Lung (tissue), 17 donors: ENCODE measurements at places on chromosomes 12 and 14. TPM values are rescaled to one million over a fixed set of nuclear protein-coding genes. Genes with fewer than 3 reads are reported as not detected.

PTCSC3 gene
- total RNA-seq: 0.64 TPM

SERPINA10 gene
- not detected for total RNA-seq

MYF6 gene
- not detected for total RNA-seq

- no peak for DNase-seq
- no peaks in the 10 kb centered on the region for H3K27me3 ChIP-seq
- H3K4me3 ChIP-seq: no peak overlapping the region
- no peaks in the 10 kb centered on the region for H3K4me1 ChIP-seq
- H3K27ac ChIP-seq: no peak overlapping the region
These were observed 50.2 kb upstream of the ELK3 start for GRCh38 chr12:96143827-96144565.

DNA sequence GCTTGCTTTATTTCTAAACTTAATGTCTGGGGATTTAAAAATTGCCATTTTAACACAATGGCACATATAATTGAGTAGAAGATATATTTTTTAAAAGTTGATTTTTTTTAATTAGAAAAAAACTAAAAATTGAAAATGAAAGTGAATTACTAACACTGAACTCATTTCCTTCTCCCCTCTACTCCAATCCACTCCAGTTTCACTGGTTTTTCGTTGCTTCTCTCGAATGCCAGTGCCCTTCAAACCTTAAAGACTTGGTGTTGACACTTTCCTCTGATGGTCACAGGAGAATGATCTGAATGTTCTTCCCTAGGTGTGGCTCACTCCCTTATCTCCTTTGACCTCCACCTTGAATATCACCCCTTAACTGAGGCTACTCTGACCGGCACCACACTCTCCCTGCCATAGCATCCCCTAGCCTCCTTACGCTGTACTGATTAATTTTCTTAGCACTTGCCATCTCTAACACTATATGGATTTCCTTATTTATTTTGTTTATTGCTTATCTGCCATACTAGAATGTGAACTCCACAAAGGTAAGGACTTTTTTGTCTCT, 107.1 kb downstream of the LIN7A start:
- H3K4me1 ChIP-seq: peaks cover 1% of the 10 kb centered on the region
- H3K27me3 ChIP-seq: no peaks in the 10 kb centered on the region
- H3K4me3 ChIP-seq: no peak overlapping the region
- H3K36me3 ChIP-seq: no peaks in the 10 kb centered on the region
- H3K27ac ChIP-seq: no peak overlapping the region

GRCh38 chr12:49962861-49963765, 1.4 kb downstream of the AQP5 start:
- no peaks in the 10 kb centered on the region for H3K4me1 ChIP-seq
- peaks cover 24% of the 10 kb centered on the region for H3K27me3 ChIP-seq
- DNase-seq: peak; percentile 59
- H3K36me3 ChIP-seq: no peaks in the 10 kb centered on the region
- H3K4me3 ChIP-seq: no peak overlapping the region
- H3K27ac ChIP-seq: peak overlapping the region; percentile 17

DNA sequence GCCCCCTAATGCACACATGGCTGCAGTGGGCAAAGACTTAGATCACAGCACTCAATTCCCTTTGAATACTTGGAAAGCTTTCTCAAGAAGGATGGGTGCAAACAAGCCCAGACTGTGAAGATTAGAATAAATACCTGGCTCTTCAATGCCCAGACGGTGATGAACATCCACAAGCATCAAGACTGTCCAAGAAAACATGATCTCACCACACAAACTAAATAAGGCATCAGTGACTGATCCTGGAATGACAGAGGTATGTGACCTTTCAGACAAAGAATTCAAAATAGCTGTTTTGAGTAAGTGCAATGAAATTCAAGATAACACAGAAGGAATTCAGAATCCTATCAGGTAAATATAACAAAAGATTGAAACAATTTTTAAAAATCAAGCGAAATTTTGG, 43.8 kb upstream of the ZDHHC17 start:
- no peak overlapping the region for H3K4me3 ChIP-seq
- H3K27ac ChIP-seq: no peak overlapping the region
- no peaks in the 10 kb centered on the region for H3K27me3 ChIP-seq
- DNase-seq: no peak
- H3K36me3 ChIP-seq: no peaks in the 10 kb centered on the region

GRCh38 chr12:105915997-105916759, 222.6 kb downstream of the NUAK1 start:
- H3K27ac ChIP-seq: no peak overlapping the region
- H3K36me3 ChIP-seq: no peaks in the 10 kb centered on the region
- no peak for DNase-seq
- H3K4me1 ChIP-seq: peaks cover 10% of the 10 kb centered on the region
- no peaks in the 10 kb centered on the region for H3K27me3 ChIP-seq
- H3K4me3 ChIP-seq: no peak overlapping the region

DNA sequence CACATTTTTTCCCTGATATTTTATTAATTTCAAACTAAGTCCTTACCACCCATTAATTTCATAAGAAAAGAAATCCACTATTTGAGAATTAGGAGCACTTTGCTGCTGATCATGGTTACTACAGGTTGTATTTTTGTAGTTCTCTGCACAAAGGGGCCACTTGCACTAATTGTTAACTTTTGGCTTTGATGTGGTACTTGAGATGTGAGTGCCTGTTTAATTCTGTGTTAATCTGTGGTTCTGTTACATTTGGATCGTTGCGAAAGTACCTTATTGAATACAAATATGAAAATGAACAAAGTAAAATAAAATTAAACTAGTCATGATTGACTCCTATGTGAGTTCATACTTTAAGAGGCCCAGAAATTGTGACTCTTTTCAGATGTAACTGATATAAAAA, 374.9 kb upstream of the RGS6 start:
- H3K4me3 ChIP-seq: no peak overlapping the region
- H3K27me3 ChIP-seq: no peaks in the 10 kb centered on the region
- DNase-seq: no peak
- no peaks in the 10 kb centered on the region for H3K4me1 ChIP-seq
- no peak overlapping the region for H3K27ac ChIP-seq

GRCh38 chr12:89273525-89273924, 78.8 kb downstream of the DUSP6 start:
- no peaks in the 10 kb centered on the region for H3K4me1 ChIP-seq
- no peak overlapping the region for H3K27ac ChIP-seq
- no peak for DNase-seq
- H3K27me3 ChIP-seq: no peaks in the 10 kb centered on the region
- no peak overlapping the region for H3K4me3 ChIP-seq

GRCh38 chr12:111089616-111090015, 169.2 kb upstream of the MYL2 start:
- no peaks in the 10 kb centered on the region for H3K27me3 ChIP-seq
- no peaks in the 10 kb centered on the region for H3K36me3 ChIP-seq
- no peak overlapping the region for H3K27ac ChIP-seq
- no peak for DNase-seq

DNA sequence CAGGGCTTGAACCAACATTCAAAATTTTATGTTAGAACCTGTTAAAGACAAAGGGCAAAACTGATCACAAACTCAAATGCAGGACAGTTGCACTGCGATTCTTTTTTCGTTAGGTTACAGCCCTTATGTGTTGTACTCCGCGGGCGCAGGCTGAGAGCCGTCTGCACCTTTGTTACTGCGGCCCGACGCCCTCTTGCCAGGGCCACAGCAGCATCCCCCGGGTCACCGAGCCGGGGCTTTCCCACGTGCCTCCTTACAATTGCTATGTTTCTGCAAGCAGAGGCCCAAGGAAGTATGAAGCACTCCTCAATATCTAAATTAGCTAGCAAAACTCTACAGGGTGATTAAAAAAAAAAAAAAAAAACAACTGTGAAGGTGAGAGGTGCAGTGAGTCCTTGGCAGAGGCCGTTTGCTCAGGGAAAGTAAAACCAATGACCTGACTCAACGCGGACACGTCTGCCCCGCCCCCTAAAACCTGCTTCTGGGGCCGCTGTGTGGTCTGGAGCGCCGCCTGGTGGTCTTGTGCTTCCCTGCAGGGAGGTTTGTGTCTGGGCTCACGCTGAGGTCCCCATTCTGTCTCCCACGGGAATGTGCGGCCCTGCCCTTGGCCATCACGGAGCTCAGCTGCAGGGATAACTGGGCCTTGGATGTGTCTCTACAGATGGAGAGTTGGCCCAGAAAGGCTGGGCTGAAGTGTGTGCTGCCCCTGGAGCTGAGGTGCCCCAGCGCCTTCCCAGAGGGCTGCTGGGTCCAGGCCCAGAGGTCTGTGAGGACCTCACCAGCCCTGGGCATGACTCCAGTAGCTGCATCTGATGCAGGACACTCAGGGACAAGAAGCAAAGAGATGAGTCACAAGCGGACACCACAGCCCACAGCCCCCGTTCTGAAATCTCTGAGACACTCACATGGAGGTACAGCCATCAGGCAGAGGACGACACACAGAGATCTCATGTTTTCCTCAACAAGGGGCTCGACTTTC, 418.5 kb downstream of the TMEM121 start:
- H3K4me1 ChIP-seq: no peaks in the 10 kb centered on the region
- no peaks in the 10 kb centered on the region for H3K27me3 ChIP-seq
- no peak overlapping the region for H3K4me3 ChIP-seq
- no peak for DNase-seq

- no peak overlapping the region for H3K4me3 ChIP-seq
- H3K4me1 ChIP-seq: no peaks in the 10 kb centered on the region
- H3K27ac ChIP-seq: no peak overlapping the region
- H3K36me3 ChIP-seq: no peaks in the 10 kb centered on the region
These were observed 42.8 kb upstream of the CMKLR1 start for GRCh38 chr12:108381787-108382436.

DNA sequence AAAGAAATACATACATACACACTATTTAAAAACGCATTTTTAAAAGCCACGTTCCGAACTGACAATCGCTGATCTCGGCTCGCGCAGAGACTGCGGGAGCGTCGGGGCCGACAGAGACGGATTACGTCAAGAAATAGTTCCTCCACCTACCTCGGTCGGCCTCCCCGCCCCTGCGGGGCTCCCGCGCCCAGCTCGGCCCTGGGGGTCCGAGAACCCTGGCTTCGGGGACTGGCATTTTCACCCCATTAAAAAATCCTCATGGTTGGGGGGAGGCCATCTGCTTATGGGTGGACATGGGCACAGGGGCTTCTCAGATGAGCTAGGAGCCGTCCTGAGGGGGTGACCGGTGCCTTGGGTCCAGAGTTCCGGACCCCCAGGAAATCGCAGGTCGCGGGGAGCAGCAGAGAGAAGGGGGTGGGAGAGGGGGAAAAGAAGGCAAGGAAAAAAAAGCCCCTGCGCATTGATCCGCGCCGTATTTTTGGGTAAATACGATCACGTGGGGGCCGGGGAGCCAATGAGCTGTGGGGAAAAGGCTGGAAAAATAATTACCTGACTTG, 324 bp upstream of the HOXC9 start:
- no peak overlapping the region for H3K27ac ChIP-seq
- no peak for DNase-seq
- no peaks in the 10 kb centered on the region for H3K36me3 ChIP-seq
- peaks cover 19% of the 10 kb centered on the region for H3K4me1 ChIP-seq
- H3K4me3 ChIP-seq: no peak overlapping the region

DNA sequence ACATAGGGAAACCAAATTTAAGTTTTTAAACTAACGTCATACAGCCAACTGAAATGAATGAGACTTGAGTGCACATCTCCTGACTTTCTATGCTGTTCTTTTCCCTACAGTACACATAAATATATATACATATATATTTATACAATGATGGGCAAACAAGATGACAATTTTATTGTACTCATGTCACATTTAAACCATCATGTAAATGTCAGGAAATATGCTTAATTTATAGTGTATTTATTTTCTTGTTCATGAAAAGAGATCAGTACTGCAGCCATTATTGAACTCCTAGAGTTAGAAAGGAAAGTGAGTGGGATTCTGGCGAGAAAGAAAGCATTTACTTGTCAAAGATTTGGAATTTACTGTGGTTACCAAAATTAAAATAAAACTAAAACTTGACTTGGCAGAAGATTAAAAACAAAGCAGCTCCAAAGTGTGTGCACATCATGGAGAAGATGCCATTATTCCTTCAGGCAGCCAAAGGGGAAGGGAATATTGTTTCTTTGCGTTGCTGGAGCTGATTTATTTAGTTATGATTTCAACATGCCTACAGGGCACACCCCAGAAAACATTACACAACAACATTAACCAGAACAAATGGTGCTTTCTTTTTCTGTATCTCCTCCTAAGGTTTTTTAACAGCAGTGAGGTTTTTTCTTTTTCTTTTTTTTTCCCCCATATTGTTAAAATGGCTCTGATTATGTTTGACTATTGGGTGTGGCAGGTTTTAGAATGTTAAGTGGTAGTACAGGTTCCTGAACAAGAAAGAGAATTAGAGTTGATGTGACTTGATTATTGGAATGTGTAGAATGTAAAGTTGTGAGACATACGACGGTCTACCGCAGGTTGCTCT, 144.6 kb downstream of the RAD51B start:
- H3K27me3 ChIP-seq: no peaks in the 10 kb centered on the region
- no peak overlapping the region for H3K27ac ChIP-seq
- H3K36me3 ChIP-seq: no peaks in the 10 kb centered on the region
- H3K4me3 ChIP-seq: no peak overlapping the region

GRCh38 chr14:103763730-103764488, 48.3 kb downstream of the ZFYVE21 start:
- no peak overlapping the region for H3K4me3 ChIP-seq
- H3K4me1 ChIP-seq: no peaks in the 10 kb centered on the region
- H3K36me3 ChIP-seq: peaks cover 4% of the 10 kb centered on the region
- H3K27ac ChIP-seq: no peak overlapping the region
- DNase-seq: no peak

DNA sequence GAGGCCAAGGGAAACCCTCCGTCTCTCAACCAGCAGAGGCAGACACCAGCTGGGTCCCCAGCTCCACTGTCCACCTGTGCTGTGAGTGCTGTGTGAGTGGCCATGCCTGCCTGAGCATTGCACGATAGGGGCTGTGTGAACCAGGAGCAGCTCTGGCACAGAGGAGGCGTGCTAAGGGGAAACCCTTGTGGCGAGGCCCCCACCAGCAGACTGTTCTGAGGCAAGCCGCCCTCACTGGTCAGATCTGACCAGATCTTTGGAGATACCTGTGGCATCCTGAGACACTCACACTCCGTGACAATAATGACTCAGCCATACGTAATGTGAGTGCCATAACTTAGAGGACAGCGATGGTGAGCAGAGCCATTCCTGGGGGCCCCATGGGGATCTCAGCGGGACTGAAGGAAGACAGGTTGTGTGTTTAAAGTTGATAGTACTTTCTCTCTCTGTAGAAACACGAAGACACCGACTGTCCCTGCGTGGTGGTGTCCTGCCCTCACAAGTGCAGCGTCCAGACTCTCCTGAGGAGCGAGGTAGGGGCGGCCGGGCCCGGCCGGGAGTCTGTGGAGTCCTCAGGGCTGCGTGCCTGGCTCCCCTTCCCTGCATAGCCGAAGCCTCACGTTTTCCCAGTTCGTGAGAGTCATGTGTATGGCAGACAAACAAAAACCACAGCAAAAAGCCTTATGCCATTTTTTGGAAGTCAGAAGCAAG, 36.6 kb upstream of the AMN start:
- H3K4me3 ChIP-seq: no peak overlapping the region
- H3K36me3 ChIP-seq: peaks cover 12% of the 10 kb centered on the region
- no peaks in the 10 kb centered on the region for H3K4me1 ChIP-seq
- DNase-seq: no peak
- H3K27me3 ChIP-seq: no peaks in the 10 kb centered on the region
- H3K27ac ChIP-seq: no peak overlapping the region
